Panc1 (cell line): ENCODE measurements at places on chromosomes 7 and 10. TPM values are rescaled to one million over a fixed set of nuclear protein-coding genes. Genes with fewer than 3 reads are reported as not detected.
A peak's percentile ranks its signal among the peaks of the same experiment; 100 is the strongest.

The IFIT1B gene
- total RNA-seq = not detected

GRCh38 chr10:114350751-114351150, 53.6 kb downstream of the AFAP1L2 start:
- DNase-seq = no peak
- no peaks in the 10 kb centered on the region for H3K36me3 ChIP-seq
- no peaks in the 10 kb centered on the region for H3K27me3 ChIP-seq

DNA sequence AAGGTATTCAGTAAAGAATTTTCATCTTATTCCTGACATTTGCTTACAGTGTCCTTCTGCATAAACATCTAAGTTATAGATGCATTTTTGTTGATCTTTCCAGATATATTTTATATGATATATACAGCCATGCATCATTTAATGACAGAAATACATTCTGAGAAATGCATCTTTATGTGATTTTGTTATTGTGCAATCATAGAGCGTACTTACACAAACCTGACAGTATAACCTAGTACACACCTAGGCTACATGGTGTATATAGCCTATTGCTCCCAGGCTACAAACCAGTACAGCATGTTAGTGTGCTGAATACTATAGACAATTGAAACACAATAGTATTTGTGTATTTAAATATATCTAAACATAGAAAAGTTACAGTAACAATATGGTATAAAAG, 642.0 kb downstream of the XPNPEP1 start:
- H3K4me1 ChIP-seq = no peaks in the 10 kb centered on the region
- H3K27ac ChIP-seq = no peak overlapping the region
- H3K4me3 ChIP-seq = no peak overlapping the region

GRCh38 chr10:55630491-55631056, 730.5 kb downstream of the ZWINT start:
- H3K36me3 ChIP-seq = no peaks in the 10 kb centered on the region
- peak overlapping the region; percentile 54 for H3K4me3 ChIP-seq
- H3K4me1 ChIP-seq = no peaks in the 10 kb centered on the region
- 0 out of 2 replicates have a peak overlapping the region, but pooled peaks have one; percentile 9 for H3K27ac ChIP-seq
- no peaks in the 10 kb centered on the region; the same call in 1 of the 2 replicates for H3K27me3 ChIP-seq
- no peak for DNase-seq

DNA sequence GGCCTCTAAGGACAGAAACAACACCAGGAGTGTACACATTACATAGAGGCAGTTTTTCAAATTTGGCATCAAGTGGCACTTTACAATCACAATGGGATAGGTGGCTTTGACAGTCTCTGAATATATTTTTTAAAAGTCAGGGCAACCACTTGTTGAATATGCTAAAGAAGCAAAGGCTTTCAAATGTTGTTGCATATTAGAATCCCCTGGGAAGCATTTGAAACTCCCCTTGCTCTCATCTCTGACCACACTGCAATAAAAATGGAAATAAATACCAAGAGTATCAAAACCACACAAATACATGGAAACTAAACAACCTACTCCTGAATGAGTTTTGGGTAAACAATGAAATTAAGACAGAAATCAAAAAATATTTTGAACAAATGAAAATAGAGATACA, 106.5 kb upstream of the RAB11FIP2 start:
- H3K4me3 ChIP-seq = no peak overlapping the region
- no peaks in the 10 kb centered on the region for H3K27me3 ChIP-seq
- no peak for DNase-seq
- H3K36me3 ChIP-seq = no peaks in the 10 kb centered on the region
- no peaks in the 10 kb centered on the region for H3K4me1 ChIP-seq
